ENCODE measurements at places on chromosomes 2 and 18.
A peak's percentile ranks its signal among the peaks of the same experiment; 100 is the strongest.

DNA sequence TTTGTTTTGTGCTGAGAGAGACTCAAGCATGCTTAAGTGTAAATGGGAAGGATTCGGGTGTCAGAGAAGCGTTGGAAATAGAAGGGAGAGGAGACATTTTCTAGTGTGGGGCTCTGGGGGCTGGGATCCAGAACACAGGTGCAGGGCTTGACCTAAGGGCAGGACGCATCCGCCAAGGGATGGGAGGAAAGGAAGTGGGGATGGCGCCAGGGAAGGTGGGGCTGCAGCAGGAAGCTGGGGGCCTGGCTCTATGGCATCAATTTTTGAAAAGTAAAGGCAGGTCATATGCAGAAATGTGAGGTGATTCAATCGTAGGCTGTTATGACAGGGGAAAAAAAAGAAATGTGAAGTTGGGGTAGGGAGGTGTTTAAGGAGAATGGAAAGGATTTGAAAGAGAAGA lies 143.2 kb upstream of the SERTAD2 start:
- DNase-seq: no peak

GRCh38 chr2:159445307-159445706 lies 158.8 kb upstream of the WDSUB1 start:
- DNase-seq: no peak

DNA sequence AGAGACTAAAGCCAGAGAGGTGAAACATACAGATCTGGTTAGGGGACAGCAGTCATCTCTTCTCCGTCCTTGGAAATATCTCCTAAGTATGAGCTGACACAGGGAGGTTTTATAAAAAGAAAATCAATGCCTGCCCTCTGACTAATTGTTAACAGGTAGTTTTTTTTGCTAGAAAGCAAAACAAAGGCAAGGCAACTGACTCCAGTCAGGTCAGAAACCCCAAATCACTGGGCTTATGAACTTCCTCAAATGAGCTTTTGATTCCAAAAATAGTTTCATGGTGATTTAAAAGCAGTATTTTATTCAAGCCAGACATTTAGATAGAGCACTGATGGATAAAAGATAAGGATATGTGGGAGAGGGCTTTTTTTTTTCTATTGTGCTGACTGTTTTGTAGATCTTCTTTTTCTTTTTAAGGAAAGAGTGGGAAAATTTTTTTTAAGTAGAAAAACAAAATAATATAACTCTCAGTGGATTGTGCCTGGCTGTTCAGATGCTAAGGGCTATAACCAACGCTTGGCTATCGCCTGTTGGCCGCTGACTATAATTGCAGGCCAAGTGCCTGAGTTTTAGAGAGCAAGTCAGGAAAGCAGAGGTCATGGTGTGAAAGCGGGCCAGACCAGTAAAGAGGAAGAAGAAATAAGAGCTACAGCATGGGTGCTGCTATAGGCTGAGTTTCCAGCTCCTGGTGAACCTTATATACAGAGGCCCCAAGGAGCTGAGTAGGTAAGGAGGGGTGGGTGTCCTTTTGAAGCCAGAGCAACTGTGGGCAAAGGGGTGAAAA lies 44.9 kb downstream of the MRPL35 start:
- DNase-seq: peak; percentile 62

DNA sequence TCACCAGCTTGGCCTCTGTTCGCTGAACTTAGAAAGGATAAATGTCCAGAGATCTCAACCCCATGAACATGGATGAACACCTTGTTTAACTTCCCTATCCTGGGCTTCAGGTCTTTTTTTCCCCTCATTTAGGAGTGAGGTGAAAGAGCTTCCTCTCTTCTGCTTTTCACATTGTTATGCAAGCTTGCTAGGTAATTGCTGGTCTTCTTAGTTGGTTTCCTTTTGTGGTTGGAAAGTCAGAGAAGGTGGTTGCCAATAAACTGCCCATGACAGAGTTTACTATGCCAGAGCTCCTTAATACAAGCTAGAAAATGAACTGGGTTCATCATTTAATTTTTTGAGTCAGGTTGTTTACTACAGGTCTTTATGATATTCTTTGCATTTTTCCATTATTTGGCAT lies 16.6 kb downstream of the SLC9A4 start:
- no peak for DNase-seq

- DNase-seq: no peak
Observed at GRCh38 chr2:18422432-18423165, 137.9 kb downstream of the RDH14 start.

DNA sequence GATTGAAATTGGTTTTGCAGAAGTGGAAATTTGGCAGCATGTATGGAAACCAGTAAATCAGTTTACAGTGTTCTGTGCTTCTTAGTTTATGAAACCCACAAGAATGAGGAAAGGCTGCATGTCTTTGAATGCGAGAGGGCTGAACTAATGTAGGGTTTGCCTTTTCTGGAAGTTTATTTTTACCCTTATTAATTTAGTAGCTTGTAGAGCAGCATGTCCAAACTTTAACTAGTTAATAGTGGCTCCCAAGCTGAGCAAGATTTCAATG lies 50.4 kb downstream of the LDLRAD4 start:
- no peak for DNase-seq

GRCh38 chr2:70574618-70575017 lies 21.0 kb upstream of the TGFA start:
- no peak for DNase-seq

DNA sequence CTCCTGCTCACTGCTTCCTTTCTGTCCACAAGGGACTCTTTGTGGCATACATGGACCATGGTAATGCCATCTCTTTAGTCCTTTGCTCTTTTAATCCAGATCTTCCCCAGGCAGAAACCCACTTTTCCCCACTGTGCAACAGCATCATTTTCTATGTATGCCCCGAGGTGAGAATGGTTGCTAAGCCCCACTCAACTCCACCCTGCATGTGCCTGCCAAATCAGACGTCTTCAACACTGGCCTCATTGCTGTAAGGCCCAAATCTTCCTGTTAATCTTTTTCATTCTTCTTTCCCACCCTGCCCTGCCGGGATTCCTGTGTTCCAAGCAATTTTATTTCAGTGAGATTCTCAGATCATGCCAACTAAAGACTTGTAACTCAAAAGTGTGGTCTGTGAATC lies 328.4 kb downstream of the PAX3 start:
- no peak for DNase-seq

GRCh38 chr2:109335631-109336176 lies 206.7 kb downstream of the SH3RF3 start:
- peak; percentile 63 for DNase-seq

GRCh38 chr18:62566199-62566598 lies 43.4 kb downstream of the ZCCHC2 start:
- DNase-seq: peak; percentile 82

DNA sequence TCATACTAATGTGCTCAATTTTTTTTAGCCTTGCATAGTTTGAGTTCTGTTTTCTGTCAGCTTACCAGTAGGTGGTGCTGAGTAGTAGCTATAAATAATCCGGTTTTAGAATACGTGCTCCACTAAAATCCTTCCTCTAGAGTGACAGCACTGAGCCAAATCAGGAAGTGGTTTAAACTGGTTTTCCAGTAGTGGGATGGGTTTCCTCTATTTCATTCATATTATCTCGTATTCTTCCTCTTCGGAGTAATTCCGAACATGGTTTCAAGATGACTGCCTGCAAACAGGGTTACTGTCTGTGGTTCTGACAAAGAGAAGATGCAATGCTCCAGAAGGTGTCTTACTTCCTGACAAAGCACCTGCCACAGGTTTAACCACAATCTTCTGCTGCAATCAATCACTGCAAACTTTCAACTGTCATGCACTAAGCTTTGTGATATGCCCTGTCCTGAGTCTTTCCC lies 496.9 kb upstream of the VRK2 start:
- no peak for DNase-seq

DNA sequence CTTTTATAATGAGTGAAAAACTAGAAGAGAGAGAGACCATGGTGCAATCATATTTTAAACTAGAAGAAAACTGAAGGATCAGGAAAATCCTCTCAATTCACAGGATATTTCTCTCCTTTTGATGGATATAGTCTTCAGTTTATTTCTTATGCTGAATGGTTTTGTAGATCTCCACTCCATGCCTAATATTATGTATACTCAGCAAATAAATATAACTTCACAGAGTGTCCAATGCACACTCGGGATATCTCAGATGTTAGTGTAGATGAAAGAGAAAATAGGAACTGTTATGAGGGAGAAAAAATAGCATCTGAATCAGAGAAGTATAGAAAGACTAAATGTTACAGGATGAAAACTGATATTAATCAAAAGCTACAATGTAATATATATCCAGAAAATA lies 1324.5 kb upstream of the PIK3C3 start:
- no peak for DNase-seq

DNA sequence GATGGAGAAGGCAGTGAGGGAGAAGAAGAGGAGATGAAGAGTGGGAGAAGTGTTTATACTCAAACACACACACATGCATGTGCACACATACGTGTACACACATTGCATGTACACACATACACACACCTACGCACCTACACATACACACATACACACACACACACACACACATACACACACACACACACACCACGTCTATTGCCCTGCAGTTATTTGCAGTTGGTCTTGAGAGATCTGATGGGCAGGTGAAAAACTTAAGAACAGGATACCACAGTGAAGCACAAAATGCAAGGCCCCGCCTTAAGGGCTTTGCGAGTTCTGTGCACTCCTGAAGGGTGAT lies 190.2 kb downstream of the MYCN start:
- no peak for DNase-seq

DNA sequence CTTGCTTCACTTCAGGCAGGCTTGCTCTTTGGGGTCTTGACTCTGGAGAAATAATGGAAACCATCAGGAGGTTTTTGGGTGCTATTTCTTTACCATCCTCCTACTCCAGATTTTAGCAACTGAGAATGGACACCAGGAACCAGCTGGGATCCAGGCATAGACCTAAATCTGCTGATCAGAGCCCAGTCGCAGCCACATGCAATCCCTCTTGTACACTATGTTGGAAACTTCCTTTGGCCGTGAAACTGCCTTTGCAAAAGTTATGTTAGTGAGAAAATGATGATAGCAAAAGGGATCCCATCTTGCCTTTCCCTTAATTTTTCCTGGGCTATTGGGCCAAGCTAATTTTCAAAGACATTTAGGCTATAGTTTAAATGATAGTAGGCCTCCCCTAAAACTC lies 158.8 kb upstream of the ARL4C start:
- no peak for DNase-seq

- no peak for DNase-seq
Observed at GRCh38 chr2:112803691-112804521, 19.6 kb upstream of the IL1A start.

DNA sequence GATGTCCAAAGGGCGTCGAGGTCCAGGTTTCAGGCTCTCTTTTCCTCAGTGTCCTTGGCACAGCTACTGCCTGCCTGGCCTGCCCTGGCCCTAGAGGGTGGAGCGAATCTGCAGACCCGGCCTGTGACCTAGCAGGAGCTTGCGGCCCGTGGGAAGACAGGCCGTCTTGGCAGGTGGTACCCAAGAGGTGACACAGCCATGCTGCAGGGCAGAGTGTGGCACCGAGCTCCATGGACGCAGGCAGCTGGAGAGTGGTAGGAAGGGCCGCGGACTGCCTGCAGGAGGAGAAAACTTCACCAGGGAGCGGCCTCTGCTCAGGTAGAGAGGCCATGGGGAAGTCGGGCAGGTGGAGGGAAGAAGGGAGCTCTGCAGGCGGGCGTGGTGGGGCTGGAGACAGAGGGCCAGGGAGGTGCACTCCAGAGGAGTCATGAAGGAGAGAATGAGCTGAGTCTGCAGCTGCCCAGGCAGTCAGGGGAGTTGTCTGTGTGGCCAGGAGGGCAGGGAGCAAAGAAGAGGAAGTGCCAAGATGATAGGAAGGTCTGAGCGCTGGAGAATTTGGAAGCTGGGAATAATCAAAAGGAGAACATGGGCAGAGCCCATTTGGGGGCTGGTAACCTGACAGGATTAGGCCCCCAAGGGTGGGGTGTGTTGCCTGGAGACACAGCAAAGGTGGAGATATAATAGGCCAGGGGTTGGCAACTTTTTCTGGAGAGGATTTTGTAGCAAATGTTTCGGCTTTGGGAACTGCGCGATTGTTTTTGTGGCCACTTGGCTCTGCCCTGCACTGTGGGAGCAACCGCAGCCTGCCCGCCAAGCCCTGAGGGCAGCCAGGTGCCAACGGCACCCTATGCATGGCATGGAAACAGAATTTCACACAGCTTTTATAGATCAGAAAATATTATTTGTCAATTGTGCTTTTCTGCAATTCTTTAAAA lies 154.4 kb upstream of the PXDN start:
- DNase-seq: no peak

DNA sequence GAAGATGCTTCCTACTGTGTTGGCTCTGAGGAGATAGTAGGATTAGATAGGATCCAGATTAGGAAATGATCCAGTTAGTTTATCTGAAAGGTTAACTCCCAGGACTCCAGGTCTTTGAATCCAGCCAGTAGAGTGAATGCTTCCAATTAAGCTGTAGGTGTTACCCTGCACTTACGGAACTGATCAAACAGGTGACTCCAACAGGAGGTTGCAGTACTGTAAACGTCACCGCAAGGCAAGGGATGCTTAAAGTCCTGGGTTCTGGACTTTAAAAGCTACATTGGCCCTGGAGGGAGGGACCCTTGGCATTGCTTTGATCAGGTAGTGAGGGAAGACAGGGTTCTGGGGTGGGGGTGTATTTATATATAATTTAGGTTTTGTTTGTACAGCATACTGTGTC lies 5.6 kb downstream of the LGALSL start:
- no peak for DNase-seq

- DNase-seq: no peak
Observed at GRCh38 chr2:166126007-166126639, 1.7 kb downstream of the SCN1A start.

DNA sequence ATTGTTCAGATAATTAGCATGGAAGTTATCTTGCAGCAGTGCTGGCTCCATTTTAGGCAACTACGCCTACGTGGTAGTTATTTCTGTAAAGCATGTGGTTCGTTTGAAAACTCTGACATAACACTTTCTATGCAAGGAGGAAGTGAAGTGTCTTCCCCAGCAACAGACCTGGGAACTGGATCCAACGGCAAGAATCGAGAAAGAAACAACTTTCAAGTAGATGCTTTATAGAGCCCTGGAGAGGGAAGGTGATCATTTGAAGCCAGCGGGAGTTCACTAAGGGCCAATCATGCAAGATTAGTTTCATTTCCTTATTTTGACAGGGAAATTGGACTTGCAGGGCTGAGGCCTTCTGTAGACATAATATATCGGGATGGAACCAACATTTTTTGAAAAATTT lies 218.3 kb downstream of the ACKR3 start:
- no peak for DNase-seq

- DNase-seq: no peak
Observed at GRCh38 chr18:34773378-34773777, 63.3 kb downstream of the DTNA start.

DNA sequence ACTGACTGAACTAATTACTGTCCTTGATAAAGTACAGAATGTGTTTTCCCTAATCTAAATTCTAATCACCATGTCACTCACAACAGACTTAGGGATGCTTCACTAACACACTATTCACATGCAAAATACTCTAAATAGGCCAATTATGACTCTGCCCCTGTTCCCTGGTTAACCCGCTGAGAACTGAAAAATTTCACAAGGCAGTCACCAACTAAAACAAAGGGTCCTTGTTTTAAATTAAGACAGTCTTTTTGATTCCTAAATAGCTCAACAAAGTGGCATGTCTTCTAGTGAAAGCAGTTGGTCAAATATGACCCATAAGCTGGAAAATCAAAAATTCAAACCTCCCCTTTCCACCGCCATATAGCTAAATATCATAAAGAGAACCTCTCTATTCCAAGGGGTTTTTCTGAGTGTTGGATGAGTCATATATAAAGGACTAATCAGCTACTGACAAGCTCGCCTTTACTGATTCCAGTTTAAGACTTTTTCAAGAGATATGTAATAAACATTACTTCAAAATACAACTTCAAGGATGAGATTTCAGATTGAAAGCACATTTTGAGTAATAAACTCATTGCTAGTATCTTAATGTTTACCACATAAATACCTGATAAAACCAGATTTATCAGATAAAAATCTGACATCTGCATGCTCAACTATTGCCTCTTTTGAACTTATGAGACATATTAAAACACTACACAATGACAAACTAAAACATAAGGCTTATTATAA lies 235.8 kb downstream of the TCF4 start:
- no peak for DNase-seq
